ENCODE measurements at places on chromosomes 6 and 20.

GRCh38 chr20:25277051-25277801 is 29.3 kb downstream of the PYGB start:
- DNase-seq = no peak

DNA sequence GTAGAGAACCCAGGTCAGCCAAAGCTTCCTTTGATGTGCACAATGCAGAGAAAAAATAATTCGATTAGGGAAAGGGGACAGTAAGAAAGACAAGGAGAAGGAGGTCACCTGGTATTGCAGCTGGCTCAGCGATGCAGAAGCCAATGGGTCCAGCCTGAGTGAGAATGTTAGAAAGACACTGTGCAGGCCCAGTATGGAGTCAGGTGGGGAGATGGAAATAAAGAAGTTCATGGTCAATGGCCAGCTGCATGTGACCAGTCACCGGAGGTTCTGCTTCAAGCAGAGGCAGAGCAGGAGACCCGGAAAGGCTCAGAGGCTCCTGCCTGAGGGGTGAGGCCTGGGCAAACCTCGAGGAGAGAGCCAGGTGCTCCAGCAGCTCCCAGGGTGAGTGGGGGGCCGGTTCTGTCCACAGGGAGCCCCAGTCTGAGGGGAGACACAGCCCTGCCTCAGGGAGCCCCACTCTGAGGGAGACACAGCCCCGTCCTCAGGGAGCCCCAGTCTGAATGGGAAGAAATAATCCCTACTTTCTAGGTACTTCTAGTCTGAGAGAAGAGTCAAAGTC is 51.3 kb downstream of the LRFN2 start:
- no peak for DNase-seq

DNA sequence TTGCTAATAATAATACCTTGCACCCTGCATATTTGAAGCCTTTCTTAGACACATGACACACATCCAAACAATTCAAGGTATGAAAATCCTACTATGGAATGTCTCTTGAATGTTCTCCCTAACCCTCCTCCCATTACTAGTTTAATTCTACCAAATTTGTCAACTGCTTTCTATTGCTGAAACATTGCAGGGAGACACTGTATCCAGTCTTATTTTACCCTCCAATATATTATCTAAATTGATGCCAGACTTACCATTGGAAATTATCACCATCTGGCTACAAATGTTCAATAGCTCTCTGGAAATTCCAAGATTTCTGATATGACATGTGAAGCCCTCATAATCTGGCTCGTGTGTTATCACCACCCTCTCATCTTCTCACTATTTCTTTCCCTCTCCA is 1027.3 kb upstream of the CITED2 start:
- no peak for DNase-seq

DNA sequence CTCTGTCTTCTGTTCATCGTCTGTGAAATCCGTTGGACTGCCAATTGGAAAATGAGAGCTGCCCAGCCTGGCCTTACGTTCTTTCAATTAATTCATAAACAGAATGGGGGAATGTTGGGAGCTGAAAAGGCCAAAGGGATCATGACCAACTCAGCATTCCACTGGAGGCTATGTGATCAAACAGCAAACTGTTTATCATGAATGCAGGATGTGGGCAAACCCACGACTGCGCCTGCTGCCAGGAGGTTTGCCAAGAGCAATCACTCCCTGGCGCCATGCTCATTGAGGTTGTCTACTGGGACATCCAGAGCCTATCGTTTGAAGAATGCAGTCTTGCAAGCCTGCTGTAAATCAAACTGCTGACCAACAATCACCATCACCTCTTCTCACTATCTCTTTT is 9.3 kb upstream of the FKBP1A start:
- DNase-seq = no peak

DNA sequence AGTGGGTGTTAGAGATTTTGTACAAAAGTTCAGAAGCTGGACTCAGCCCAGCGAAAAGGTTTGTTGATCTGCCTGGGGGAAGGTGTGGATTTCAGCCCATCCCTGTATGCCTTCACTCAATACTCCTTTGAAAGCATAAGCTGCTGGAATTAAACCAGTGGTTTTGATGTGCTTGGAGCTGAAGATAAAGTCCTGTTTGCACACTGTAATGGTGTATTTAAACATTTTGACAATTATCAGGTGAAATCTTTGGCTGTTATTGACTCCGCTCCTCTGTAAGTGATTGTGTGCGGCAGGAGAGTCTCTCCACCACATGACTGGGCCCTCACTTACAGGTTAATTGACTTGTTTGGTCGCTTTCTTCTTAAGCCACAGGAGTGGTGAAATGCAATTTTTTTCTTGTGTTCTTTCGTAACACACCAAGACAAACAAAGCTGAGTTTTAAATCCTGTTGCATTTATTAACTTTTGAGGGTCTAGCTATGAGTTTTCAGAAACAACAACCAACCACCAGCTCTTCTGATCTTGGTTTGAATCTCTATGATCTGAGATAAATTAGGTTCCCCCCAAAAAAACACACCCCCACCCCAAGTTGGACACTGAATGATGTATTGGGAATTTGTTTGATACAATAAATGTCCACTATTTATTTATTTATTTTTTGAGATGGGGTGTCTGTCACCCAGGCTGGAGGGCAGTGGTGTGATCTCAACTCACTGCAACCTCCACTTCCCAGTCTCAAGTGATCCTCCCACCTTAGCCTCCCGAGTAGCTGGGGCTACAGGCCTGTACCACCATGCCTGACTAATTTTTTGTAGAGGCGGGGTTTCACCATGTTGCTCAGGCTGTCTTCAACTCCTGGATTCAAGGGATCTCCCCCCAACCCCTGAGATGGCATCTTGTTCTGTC is 46.3 kb upstream of the NCOA3 start:
- no peak for DNase-seq

GRCh38 chr6:169890049-169890448 is 138.6 kb downstream of the ERMARD start:
- DNase-seq = no peak

DNA sequence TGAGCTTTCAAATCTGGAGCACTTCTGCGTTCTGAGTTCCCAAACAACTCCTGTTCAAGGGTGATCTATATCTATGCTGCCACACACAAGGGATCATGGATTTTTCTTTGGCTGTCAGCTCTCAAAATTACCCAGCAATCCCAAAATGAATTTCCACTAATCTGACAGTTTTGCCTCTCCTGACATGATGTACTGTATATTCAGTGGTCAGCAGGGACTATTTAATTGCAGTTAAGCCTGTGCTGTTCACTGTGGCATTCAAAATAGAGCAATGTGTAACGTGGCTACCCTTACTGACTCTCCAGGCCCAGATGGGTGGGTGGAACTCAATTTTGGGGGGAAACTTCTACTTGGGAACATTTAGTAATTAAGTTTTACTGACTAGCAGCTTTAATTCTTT is 283.8 kb upstream of the TSHZ2 start:
- no peak for DNase-seq

GRCh38 chr6:49504666-49505065 is 4.9 kb downstream of the GLYATL3 start:
- no peak for DNase-seq

DNA sequence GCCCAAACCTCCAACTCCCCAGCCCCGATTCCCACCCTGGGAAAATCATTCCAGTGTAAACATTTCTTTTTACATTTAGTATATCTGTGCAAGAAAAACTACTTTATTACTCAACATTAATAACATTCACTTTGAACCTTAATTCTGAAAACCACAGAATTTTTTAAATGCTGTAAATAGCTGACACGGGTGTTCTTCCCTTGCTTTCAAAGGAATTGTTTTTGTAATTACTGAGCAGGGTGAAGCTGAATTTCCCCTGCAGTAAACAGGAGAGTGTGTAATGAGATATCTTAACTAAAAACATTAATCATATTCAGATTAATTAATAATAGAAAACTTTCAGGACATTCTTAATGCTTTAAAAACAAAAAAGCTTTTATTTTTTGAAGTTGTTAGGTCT is 99.3 kb upstream of the CITED2 start:
- no peak for DNase-seq

- no peak for DNase-seq
These were observed 109.7 kb downstream of the FAM120B start for GRCh38 chr6:170416303-170416702.

DNA sequence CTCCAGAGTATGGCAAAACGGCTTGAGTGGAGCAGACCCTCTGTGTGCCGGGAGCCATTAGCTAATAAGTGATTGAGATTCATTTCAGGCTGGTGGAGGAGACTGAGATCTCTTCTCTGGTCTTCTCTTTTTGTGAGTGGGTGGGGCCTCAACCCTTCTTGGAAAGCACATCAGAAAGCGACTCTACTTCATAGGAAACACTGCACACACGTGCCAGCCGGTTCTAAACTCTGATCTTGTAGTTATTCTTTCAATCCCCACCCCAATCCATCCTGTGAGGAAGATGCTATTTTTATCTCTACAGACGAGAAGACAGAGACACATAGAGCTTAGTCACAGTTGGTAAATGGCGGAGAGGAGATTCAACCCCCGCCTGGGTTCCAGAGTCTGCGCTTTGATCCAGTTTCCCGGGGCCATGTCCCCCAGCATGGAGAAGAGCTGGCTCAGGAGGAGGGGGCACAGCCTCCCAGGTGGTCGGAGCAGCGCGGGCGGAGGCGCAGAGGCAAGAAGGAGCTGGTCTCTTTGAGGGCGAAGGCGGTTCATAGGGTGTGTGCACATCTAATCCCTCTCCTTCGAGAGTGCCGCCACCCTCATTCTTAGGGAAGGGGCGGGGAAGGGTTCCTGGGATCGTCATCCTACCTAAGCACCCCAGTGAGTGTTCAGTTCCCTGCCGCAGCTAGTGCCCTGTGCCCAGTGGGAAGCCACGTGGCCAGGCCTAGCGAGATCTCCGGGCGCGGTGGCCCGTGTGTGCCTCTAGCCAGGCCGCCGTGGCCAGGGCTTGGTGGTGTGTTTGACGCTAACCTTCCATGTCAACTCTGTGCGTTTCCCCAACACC is 49.0 kb upstream of the TAGAP start:
- DNase-seq = no peak

- DNase-seq = no peak
These were observed 12.9 kb downstream of the ITCH start for GRCh38 chr20:34375977-34376430.

DNA sequence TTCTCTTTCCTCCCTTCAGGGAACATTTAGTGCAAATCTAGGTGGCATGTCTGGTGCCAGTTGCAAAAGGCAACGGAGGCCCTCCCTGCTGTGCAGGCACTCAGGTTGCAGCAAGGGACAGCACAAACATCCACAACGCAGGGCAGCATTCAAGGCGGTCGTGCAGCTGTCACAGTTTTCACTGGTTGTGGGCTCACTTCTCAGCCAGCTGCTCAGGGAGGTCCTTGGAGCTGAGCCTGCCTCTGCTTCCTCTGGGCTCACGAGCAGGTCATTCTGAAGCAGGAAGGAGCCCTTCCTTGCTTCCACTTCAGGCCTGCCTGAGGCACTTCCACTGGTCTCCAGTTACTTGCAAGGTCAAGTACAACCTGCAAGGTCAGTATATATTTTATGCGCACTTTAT is 3.8 kb upstream of the NPEPL1 start:
- no peak for DNase-seq

DNA sequence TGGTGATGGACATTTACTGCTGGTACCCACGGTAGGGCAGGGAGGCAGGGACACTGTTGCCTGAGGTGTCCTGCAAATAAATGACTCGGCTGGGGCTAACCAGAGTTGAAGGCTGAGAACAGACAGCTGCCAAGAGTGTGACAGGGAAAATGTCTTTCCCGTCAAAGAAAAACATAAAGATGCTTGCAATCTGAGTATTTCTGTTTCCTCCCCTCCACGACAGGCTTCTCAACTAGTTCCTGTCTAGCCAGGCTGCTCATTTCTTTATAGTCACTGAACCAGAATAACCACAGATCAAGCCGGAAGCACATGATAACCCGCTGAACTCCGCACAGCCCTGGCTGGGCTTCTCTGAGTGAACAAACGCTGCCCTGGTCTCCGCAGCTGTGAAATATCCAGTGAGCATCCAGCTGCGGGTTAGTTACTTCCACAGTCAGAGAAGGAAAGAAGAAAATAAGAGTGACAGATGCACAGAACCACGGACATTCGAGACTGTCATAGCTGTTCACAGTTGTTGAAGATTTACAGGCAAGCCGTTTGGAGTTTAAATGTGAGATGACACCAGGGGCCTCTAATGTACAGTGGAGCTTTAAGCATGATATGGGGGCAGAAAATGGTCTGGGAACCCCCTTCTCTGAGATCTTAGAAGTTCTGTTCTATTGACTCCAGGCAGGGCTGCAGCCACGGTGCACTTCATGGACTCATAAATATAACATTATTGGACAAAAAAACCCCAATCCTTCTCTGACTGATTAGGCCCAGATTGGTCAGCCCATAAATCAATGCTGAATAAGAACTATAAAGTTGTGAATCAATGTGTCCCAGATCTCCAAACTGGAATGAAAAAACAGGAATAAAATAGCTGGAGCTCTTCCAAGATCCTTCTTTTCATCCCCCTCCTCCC is 299.9 kb upstream of the SUPT3H start:
- DNase-seq = peak; percentile 57

DNA sequence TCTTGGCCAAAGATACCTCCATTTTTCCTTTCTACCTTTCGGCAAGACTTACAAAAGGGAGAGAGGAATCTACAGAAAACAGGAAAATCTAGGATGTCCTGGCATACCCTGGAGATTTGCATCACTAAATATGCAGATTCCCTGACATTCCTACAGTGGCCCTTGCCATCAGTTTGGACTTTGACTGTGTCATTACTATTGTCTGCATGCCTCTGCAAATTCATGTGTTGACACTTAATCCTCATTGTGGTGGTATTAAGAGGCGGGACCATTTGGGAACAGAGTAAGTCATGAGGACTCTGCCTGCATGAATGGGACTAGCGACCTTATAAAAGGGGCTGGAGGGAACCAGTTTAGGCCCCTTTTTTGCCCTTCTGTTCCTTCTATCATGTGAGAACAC is 50.5 kb upstream of the DTNBP1 start:
- no peak for DNase-seq

DNA sequence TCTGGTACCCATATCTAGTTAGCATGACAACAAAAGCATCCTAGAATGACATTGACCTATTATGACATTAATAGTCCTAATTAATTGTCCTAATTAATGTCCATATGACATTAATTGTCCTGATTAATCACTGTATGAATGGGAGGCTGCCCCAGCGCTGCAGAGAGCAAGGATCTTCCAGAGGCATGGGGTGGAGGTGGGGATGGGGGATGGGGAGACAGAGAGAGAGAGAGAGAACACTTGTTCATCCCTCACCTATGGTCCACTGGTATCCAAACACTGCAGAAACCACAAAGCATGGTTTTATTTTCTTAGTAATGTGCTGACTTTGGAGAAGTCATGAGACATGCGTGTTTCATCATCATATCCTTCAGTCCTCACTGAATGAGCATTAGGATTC is 235.1 kb downstream of the FNDC1 start:
- no peak for DNase-seq

DNA sequence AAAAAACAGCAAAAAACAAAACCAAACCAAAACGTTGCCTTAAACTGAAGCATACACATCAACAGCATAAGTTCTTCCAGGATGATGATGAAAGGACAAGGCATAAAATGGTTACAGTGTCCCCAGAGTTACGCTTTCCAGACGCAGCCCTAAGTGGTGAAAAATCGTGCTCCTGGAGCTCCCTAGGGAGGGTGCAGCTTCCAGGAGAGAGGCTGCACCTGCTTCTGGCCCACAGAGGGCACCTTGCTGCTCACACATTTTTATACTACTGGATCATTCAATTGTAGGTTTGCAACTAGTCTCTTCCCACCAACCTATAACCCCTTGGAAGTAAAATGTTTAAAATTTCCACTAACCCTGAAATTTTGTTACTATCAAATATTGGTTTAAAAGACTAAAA is 115.0 kb downstream of the PRKN start:
- DNase-seq = no peak

GRCh38 chr6:113095841-113096240 is 748.7 kb downstream of the RFPL4B start:
- DNase-seq = no peak

- DNase-seq = no peak
These were observed 369.1 kb upstream of the FLRT3 start for GRCh38 chr20:14706555-14706954.

All from CD4-positive, alpha-beta T cell treated with Interleukin-1 beta for 1 hour (primary cell).